ENCODE measurements at places on chromosomes 5 and 9.
A peak's percentile ranks its signal among the peaks of the same experiment; 100 is the strongest.

- no peak for DNase-seq
These were observed 49.9 kb upstream of the PPP2CA start for GRCh38 chr5:134275822-134276221.

DNA sequence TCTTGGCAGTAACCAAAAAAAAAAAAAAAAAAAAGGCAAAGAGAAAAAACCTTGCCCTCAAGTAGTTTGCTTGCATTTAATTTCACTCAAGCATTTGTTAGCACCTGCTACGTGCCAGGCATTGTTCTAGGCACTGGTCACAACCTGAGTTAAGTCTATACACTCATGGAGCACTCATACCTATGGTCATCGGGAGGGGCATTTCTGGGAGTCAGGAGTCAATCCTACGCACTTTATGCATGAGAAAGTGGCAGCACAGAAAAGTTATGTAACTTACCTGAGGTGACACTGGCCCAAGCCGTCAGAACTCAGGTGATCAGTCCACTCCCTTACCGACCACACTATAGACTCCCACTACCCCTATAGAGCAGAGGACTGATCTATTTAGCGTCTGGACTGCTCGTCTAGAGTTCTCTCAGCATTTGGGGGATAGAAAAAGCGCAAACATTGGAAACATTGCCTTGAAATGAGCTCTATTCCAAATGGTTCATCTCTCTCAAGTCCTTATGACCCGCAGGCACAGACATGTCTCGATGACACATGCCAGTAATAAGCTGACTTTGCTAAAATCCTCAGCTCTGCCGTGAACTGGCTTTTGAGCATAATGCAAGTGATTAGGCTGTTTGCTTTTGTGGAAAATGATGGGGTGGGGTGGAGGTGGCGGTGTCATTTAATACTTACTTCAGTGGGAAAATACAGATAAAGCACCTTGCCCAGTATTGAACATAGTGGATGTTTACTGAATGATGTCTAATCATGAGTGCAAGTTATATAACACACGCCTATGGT, 160.2 kb downstream of the ARHGEF28 start:
- DNase-seq: no peak

DNA sequence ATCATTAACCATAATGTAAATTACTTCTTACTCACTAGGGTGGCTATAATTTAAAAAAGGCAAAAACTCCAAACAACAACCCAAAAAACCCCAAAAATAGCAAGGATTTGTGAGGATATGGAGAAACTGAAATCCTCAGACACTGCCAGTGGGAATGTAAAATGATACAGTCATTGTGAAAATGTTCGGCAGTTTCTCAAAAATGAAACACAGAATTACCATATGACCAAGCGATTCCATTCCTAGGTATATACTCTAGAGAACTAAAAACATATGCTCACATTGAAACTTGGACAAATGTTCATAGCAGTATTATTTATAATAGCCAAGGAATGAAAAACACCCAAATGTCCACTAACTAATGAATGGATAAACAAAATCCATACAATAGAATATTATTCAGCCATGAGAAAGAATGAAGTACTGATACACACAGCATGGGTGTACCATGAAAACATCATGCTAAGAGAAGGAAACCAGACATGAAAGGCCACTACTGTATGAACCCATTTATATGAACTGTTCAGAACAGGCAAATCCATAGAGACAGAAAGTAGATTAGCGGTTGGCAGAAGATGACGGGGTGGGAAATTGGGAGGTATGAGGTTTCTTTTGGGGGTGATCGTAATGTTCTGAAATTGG, 119.1 kb downstream of the MAPKAP1 start:
- DNase-seq: no peak

DNA sequence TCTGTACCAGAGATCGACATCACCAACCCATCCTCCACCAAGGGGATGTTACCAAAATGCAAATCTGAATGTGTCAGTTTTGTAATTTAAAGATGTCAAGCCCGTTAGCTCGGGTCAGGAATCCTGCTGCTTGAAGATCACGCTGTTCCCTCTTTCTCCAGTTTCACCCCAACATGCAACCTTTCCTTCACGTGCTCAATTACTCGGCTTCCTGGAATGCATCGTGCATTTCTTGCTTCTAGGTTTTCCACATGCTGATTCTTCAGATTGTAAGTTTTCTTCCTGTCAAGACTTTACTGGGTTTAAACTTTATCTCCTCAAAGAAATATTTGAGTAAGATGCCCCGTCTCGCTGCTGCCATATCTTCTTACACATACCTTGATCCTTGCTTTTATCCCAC, 209.5 kb upstream of the SNX2 start:
- DNase-seq: no peak

- no peak for DNase-seq
These were observed 89.0 kb downstream of the CAMK4 start for GRCh38 chr5:111313017-111313724.

DNA sequence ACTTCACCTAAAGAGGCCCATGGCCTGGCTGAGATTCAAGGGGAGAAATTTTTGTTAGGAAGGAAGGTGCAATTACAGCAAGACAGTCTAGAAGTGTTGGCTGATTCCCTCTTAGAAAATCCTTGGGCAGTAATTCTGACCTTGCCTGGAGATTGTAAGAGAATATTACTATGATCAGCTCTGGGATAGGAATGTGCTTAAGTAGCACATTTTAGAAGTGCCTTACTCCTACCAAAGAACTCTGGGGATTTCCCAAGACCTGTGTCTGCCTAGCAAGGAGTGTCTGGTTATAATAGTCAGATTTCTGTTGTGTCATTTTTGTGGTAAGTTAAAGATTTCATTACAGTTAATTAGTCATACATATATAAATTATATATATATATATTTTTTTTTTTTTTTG, 52.3 kb downstream of the NLN start:
- DNase-seq: peak; percentile 66

DNA sequence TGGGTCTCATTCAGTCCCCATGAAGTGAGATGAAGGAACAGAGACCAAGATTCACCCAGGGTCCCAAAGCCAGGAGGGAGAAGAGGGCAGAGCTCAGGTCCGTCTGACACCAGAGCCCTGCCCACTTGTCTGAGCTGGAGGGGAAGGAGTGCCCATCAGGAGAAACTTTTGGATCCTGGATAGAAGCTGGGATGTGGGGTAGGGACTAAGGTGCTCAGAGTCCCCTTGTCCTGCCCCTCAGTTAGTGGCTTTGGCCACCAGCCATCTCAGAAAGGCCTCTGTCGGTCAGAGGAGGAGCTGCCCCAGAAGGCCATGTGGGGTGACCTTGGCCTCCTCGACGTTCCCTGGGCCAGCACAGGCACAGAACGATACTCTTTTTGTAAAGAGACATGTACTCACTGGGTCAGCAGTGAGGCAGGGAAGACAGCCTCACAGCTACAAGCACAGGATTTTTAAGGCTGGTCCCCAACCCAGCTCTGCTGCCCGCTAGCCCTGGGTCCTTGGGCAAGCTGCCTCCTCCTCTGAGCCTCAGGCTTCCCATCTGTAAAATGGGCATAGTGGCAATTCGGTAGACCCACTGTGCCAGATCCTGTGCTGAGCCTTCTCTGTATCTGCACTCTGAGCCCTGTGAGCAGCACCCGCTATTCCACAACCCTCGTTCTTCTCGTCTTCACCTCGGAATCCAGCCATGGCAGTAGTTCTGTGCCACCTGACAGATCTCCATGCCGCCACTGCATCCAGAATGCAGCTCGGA, 49.4 kb downstream of the C9orf50 start:
- no peak for DNase-seq

DNA sequence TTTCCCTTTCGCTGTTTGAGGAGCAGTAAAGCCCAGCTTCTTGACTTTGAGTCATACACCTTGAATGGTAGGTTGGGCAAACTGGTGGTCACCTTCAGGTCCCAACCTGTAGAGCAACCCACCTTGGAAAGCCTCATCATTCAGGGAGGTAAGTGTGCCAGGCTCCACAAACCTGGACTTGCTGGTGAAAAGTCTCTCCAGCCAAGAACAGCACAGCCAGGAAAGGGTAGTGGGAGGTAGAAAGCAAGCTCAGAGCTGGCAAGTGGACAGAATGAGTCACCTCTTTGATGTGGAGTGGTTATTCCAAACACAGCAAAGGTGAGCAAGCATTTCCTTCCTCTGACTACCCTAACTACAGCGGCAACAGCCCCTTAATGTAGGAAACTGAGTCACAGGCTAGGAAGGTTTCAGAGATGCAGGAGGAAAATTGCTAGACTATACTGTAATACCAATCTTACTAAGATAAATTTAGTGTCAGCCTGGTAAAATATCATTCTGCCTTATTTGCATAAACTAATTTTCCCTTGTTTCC, 117.5 kb upstream of the MTAP start:
- DNase-seq: no peak

DNA sequence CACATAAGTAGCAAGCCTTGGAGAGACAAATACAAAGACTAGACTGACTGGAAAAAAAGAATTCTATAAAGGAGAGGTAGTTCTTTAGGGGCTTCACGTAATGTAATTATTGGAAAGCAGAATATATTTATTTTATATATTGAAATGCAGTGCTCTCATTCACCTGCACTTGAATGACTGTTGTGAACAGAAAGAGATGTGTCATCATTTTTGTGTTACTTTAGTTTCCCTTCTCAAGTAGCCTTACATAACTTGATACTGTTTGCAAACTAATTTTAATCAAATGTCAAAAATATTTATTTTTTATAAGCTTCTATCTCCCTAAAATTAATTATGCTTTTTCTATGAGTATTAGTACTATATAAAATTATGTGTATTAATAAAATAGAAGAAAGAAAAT, 691.1 kb upstream of the FTMT start:
- no peak for DNase-seq

GRCh38 chr5:77239126-77239741, 28.8 kb downstream of the PDE8B start:
- peak; percentile 47 for DNase-seq

DNA sequence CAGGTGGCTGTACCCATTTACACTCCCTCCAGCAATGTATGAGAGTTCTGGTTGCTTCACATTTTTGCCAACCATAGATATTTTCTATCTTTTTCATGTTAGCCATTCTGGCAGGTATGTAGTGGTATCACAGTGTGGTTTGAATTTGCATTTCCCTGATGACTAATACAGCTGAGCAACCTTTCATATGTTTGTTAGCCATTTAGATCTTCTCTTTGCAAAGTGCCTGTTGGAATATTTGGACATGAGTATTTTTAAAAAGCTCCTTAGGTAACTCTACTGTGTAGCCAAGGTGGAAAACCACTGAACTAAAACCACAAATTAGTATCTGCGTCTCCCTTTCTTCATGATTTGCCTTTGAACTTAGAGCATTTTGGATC, 31.9 kb downstream of the IRF1 start:
- no peak for DNase-seq

GRCh38 chr5:78544561-78545201, 103.9 kb downstream of the LHFPL2 start:
- DNase-seq: no peak

DNA sequence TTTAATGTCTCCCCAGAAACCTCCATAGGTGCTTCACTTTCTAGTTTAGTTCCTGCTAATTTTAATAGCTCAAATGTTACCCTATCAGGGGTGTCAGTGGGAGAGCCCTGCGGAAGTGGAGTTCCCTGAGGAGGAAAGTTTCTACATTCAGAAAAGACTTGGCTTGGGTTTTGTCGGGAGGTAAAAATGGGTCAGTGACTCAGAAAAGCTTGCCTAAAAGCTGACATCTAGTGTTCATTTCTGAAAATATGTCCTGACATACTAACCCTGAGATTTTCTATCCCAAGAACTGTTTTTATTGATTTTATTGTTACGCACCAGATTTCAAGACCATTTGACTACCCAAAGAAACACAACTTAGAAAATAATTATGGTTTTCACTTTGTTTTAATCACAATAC, 40.9 kb upstream of the GLDC start:
- peak; percentile 45 for DNase-seq

All from suppressor macrophage treated with lipopolysaccharide for 1 hour (primary cell).